Activated CD4-positive, CD25-positive, alpha-beta regulatory T cell treated with anti-CD3 and anti-CD28 coated beads, Interleukin-2, amount 50 U/mL, for 72 hours (primary cell): ENCODE measurements at places on chromosomes 16 and 17.

DNA sequence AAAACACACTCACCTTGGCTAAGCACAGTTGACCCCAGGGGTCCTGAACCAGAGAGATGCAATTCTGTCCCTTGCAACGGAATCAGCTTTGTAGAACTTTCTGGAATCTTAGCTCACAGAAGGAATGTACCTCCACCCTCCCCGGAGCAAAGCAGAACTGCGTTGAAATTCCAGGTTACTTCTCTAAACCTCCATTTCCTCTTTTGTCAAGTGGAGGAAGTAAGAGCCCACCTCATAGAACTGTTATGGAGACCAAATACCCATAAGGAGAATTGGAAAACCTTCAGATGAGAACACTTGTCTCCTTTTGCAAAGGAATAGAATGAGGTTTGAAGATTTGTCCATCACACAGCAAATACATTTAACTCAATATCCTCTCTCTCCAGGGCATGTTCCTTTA, 86.6 kb upstream of the RBBP6 start:
- no peak for DNase-seq

- DNase-seq: no peak
These were observed 20.9 kb downstream of the COIL start for GRCh38 chr17:56939869-56940484.

DNA sequence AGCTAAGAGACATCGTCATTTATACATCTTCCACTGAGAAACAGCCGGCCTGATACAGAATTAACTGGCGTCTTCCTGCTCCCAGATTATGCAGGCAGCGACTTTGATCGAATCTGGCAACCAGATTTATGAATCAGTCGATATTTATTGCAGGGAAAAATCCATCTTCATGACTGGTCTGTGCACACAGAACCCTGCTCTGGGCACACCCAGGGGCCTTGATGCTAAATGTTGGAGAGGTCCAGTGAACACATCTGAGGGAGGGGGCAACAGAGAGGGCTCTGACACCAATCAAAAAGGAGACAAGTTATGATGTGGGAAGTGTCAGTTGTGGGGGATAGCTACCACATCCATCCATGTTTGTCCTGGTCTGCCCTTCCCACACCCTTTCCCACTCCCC, 102.9 kb downstream of the TMEM132E start:
- no peak for DNase-seq

GRCh38 chr16:89695086-89695874, 6.2 kb downstream of the SPATA2L start:
- DNase-seq: no peak

DNA sequence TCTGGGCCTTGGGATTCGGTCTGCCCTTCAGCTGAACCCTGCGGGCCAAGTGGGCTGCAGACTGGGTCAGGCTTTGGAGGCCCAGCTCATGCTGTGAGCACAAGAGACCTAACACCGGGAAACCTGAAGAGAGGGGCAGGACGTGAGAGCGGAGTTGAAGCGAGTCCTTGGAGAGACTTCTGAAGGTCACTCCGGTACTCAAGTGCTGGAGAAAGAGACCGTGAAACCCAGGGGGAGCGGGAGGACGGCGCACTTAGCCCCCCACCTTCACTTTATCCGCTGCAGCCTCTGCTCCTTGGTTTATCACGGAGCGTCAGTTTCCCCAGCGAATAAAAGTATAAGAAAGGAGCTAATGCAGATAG, 361 bp downstream of the UQCRC2 start:
- DNase-seq: no peak

DNA sequence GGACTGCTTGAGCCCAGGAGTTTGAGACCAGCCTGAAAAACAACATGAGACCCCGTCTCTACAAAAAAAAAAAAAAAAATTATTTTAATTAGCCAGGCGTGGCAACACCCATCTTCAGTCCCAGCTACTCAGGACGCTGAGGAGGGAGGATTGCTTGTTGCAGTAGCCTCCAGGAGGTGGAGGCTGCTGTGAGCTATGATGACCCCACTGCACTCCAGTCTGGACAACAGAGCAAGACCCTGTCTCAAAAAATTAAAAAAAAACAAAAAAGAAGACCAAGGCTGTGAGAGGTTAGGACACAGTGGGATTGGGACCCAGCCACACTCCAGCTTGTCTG, 1.3 kb upstream of the SNAI3 start:
- no peak for DNase-seq

DNA sequence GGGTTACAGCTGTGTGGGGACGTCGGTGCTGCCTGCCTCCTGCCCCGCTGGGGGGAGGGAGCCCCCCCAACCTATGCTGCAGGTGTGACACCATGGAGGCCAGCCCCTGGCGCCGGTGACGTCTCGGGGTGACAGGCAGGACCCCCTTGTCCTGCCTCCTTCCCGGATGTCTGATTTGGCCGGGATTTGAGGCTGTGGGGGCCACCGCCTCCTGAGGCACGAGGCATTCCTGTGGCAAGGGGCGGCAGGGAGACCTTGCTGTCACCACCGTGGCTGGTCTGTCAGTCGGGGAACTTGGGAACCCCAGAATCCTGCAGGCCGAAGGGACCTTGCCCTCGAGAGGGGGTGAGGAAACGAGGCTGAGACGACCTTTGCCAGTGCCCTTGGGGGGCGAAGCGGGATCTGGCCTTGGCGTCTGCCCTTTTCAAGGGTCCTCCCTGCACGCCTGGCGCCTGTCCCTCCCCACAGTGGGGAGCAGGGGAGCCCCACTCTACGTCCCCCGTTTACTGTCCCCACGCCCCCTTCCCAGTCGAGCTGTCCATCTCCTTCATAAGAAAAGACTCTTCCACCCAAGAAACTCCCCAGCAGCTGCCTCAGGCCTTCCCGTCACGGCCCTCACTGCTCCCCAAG, 74.4 kb downstream of the METRNL start:
- no peak for DNase-seq

DNA sequence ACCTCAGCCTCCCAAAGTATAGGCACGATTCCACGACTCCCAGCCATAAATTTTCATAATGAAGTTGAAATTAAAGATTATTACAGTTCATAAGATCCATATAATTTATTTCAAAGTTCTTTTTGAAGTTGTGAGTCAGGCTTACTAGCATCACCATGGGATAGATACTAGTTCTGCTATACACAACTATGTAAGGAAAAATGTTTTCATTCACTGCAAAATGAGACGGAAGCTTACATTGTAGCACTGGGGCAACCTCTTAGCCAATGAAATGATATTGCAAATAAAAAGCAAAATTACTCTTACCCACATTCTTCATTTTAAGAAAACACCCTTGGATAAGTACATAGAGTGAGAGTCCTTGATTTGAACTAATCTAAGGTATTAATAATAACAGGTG, 18.8 kb upstream of the MARCHF10 start:
- DNase-seq: no peak

DNA sequence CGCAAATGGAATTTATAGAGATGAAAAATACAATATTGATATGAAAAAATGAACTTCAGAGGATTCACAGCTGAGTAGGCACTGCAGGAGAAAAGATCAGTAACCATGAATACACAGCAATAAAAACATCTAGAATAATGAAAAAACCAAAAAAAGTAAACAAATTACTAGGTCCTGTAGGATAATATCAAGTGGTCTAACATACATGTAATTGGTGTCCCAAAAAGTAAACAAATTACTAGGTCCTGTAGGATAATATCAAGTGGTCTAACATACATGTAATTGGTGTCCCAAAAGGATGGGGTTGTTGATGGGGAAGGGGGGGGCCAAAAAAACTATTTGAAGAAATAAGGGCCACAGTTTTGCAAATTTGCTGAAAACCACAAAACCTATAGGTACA, 43.4 kb downstream of the ZNF18 start:
- no peak for DNase-seq
